Hepatic stellate cell (primary cell): ENCODE measurements at places on chromosomes 1 and 21.

DNA sequence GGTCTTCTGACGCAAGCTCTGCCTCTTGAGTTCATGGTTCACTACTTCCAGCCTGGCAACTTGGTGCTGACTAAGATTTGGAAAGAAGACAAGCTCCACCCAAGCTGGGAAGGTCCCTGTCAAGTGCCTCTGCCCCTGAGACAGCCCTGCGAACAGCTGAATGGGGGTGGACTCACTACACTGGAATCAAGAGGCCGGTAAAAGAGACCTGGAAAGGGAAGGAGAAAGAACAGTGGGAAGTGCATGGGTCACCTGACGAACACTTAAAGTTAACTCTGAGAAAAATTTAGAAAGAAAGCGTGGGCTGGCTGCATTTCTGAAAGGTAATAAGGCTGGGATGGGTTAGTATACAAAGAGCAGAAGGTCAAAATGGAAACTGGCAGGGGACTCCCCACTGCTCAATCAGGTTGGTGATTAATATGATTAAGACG is 26.1 kb upstream of the ZNF496 start:
- DNase-seq, result no peak

DNA sequence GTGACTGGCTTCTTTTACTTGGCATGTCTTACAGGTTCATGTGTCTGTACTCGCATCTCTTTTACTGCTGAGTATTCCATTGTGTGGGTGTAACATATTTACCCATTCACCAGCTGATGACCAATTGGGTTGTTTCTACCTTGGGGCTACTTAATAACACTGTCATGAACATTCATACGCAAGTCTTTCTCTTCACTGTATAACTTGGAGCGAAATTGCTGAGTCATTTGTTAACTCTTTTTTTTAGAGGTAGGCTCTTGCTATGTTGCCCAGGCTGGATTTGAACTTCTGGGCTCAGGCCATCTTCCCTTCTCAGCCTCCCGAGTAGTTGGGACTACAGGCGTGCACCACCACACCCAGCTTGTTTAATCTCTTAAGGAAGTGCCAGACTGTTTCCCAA is 6.5 kb downstream of the PYCR2 start:
- no peak for DNase-seq

DNA sequence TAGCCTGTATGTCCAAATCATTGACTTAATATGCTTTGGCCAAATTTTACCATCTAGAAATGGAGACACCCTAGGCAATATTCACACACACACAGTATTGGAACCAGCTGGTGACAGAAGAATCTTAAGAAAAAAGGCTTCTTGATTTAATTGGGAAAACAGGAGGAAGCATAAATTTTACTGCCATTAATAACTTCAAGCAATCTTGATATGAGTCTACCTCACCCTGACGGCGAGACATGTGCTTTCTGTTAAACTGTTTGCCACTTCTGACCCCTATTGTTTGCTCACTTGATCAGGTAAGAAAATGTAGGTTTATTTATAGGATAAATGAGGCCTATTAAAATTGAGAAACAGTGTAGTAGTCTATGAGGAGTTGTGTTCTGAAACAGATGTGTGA is 73.2 kb downstream of the KIFAP3 start:
- no peak for DNase-seq

DNA sequence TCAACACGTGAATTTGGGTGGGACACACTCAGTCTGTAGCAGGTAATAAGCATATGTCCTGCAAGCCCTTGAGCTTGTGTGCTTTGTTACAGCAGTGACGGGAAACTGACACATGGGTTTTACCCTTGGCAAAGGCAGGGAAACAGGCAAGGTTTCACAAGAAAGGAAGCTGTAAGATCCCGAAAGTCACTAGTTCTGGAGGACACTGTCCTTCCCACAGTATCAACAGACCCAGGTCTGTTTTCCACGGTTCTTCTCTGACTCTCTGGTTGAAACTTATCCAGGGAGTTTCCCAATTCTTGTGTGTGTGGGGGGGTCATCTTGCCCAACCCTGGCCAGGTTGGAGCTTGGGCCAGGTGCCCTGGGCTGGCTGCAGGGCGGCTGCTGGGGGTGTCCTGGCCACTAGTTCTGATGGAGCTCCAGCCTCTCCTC is 29.3 kb upstream of the ZBTB21 start:
- peak; percentile 35 for DNase-seq

GRCh38 chr21:42518215-42518614 is 4.6 kb downstream of the SLC37A1 start:
- peak; percentile 72 for DNase-seq

GRCh38 chr1:192958871-192959270 is 100.3 kb downstream of the UCHL5 start:
- DNase-seq, result no peak

DNA sequence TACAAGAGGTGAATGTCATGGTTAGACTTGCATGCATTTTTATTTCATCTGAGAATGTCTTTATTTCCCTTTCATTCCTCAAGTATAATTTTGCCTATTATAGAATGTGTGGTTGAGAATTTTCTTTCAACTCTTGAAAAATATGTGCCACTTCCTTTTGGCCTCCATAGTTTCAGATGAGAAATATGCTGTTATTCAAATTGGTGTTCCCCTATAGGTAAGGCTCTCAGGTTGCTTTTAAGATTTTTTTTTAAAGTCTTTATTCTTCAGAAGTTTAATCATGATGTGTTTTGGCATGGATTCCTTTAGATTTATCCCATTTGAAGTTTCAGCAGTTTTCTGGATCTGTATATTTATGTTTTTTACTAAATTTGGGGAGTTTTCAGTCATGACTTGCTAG is 2.1 kb downstream of the MROH7 start:
- no peak for DNase-seq

GRCh38 chr1:77900687-77901293 is 12.4 kb downstream of the NEXN start:
- peak; percentile 12 for DNase-seq

GRCh38 chr1:48841461-48841860 is 64.8 kb upstream of the BEND5 start:
- DNase-seq, result no peak

DNA sequence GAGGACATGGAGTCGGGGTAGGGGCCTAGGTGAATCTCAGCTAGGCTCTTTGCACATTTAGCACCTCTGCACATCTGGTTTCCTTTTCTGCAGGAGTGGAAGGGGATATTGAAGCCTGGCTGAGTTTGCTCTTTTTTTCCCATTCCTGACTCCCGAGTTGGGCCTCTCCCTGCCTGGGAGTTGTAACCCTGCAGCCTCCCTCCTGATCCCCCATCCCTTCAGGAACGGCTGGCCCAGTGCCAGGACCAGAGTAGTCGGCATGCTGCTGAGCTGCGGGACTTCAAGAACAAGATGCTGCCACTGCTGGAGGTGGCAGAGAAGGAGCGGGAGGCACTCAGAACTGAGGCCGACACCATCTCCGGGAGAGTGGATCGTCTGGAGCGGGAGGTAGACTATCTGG is 836 bp downstream of the OLFML3 start:
- no peak for DNase-seq

DNA sequence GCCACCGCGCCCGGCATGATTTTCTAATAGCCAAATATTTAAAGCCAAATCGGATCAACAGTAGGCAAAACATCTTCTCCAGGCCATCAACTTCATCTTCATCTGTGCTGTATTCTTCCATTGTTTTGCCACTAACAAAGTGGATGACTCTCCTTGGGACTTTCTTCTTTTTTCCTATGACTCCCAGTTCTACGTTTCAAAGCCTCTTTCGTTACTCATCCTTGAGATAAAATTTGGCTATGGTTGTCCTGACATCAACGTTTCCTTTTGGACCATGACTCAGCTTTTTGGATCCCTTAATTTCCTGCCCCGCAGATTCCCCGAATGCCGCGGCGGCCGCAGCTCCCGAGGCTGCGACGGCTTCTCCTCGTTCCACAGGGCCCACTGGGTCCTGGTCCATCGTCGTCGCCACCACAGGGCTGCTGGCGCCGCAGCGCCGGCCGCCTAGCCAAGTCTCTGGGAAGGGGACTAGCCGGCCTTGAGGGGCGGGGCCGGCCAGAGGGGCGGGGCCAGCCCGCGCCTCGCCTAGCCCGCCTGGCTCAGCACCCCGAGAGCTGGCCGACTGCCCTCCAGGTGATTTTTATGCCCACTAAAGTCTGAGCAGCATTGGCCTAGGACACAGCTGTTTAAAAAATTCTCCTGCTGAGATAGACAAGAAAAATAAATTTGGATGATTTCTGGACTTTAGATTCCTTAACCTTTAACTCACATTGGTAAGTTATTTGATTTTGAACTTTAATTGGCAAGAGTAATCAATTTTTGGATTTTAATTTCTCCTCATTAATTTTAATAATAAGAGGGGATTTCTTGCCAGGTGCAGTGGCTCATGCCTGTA is 93.9 kb downstream of the ADCY10 start:
- peak; percentile 79 for DNase-seq

DNA sequence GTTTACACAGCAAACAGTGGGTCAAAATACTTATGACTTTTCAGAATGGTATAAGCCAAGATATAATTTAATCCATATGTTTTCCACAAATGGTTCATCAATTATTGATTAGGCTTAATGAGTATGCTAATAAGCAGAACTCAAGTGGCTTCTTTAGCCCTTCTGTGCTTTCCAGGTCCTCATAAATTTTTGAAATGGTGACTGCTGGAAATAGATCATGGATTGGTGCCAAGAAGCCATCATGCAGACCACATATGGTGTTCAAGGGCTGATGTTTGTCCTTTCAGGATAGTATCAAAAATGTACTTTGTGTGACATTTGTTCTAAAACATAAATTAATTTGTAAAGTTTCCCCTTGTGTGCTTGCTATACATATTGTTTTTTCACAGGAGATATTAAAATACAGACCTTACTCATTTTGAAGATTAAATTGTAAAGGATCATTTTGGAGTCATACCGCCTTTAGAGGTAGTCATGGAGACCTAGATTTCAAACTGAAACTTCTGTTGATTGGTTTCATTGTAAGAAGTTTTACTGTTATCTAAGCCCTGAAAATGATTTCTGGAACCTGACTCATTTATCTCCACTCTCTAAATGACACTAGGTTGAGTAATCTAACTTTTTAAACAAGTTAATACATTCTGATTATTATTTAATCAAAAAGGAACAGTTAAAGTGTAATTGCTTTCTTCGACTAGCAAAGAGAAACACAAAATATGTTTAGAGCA is 507.9 kb downstream of the PLA2G4A start:
- DNase-seq, result no peak

DNA sequence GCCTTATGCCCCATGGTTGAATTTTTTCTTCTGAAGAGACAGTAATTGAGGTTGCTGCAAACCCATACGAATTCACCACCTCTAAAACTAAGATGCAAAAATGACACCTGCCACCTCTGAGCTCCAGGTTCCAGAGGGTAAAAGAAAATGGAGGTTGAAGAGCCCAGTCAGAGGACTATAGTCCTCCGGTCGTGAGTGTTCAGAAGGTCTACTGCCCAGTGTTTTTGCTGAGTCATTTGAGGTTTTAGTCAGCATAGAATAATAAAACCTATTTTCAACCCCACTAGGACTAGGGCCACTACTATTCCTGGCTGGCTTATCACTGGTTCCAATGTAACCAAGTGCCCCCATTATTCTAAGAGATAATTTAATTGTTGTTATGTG is 12.9 kb upstream of the SLAMF7 start:
- DNase-seq, result no peak

GRCh38 chr1:200856716-200857357 is 15.9 kb upstream of the GPR25 start:
- no peak for DNase-seq

- DNase-seq, result no peak
These were observed 251.0 kb downstream of the LRRIQ3 start for GRCh38 chr1:73947009-73947408.

GRCh38 chr1:2943686-2944260 is 77.5 kb upstream of the ACTRT2 start:
- no peak for DNase-seq

- DNase-seq, result no peak
These were observed 282.1 kb upstream of the BRINP3 start for GRCh38 chr1:190759807-190760206.

DNA sequence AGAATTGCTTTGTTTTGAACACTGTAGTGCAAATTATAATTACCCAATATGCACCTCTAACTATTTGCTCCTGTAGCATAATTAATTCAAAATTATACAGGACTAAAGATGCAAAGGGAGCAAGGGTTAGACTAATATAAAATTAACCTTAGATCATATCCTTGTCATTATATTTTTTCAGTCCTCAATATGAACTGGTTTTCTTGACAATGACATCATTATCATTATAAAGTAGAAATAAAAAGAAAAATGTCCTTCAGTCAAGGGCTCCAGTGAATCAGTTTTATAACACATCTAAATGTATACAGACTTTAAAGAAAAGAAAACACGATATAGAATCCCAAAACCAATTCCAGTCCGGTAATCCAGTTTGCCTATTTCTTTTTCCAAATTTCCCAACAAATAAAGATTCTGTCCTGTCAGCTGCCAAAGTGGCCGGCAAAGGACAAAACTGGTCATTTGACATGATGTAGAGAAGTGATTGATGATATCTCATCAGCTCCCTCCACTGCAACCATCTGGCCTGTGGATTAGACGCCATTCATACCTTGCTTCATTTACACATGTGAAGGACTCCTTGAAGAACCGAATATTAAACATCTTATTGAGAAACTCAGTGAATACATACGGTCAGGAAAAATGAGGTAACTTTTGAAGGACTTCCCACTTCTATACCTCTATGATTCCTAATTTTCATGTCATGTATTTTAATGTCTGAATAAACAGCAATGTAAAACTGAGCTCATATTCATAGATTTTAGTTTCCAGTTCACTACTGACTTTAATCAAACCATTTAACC is 15.5 kb downstream of the DPYD start:
- no peak for DNase-seq

- no peak for DNase-seq
These were observed 622.3 kb downstream of the PTPRU start for GRCh38 chr1:29858646-29859045.

DNA sequence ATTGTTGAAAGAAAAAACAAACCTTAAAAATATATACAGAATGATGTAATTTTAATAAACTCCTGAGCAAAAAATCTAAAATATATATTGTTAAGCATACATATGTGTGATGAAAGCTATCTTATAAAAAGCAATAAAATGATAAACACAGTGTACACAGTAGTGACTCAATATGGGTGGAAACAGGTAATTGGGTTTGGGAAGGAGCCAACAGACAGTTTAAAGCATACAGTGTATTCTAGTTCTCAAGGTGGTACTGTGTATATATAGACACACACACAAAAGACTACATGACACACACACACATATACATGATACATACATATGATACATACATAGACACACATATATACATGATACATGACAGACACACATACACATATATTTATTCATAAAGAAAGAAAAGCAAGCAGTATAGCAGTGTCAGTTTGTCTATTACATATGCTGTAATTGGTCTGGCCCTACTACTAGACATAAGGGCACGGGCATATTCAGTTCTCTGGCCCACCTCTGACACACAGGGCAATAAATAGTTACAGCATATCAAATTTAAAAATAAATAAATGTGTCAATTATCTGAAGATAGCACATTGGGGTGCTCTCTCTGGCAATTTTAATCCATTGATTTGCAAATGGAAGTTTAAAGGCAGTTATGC is 330.2 kb downstream of the S1PR1 start:
- DNase-seq, result no peak

DNA sequence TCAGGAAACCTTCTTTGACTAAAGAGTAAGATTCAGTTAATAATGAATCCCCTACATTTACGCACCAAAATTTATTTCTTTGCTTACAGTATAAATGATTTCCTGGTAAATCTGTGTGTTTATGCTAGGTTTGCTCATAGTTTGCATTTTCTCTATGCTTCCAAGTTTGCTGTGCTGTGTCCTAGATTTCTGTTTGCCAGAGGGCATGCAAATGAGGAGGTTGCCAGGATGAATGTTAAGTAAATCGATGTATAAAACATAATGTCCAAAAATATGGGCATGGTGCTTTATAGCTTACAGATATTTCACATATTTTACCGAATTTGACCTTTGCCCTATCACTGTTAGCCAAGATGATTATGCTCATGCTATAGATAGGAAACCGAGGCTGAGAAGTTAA is 63.8 kb downstream of the TBX19 start:
- no peak for DNase-seq
